ENCODE measurements at places on chromosomes 5 and 9.

GRCh38 chr5:13816126-13816525 lies 128.4 kb downstream of the DNAH5 start:
- DNase-seq = no peak

DNA sequence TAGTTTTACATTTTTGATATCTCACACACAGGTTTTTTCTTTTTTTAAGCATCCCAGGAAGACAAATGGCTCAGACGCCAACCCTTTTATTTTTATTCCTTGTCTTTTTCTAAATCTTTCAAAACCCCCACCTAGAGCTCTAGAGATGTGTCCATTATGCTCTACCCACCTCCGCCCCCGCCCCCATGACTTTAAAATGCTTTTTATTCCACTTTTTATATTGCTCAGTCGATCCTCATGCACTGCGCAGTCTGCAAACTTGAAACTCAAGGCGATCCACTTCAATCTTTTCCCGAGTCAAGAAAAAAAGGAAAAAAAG lies 411 bp upstream of the MAT2B start:
- DNase-seq = no peak

GRCh38 chr5:99349787-99350186 lies 421.0 kb upstream of the CHD1 start:
- DNase-seq = no peak

GRCh38 chr5:55896663-55897062 lies 45.5 kb downstream of the IL31RA start:
- DNase-seq = no peak

DNA sequence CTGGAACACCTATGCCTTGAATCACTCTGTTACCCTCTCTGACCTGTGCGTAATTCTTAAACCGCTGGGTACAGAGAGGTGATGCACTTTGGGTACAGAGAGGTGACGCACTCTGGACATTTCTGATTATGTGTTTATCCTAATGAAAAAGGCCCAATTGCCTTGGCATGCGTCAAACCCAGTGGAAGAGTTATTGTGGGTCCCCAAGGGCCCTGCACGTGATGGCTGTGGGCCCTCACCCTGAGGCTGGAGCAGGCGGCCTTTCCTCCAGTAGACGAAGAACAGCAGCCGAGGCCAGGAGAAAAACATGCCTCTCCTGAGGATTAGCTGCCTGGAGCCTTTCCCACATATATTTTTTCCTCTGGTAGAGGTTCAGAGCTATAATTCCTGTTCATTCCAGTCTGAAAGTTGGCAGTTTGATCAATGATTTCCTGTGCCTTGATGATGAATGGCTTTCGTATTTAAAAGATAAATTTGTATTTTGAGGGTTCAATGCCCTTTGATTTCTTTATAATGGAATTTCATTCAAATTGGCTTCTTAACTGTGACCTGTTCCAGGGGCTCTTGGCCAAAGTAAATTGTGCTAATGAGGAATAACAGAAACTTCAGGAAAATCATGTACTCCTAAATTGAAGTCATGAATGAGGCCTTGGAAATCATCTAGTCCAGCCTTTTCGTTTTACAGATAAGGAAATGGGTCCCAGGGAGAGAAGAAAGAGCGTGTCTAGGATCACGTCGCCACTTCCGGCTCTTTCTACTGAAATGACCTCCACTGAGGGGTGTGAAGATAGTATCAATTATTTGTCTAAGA lies 22.8 kb downstream of the ACER2 start:
- no peak for DNase-seq

DNA sequence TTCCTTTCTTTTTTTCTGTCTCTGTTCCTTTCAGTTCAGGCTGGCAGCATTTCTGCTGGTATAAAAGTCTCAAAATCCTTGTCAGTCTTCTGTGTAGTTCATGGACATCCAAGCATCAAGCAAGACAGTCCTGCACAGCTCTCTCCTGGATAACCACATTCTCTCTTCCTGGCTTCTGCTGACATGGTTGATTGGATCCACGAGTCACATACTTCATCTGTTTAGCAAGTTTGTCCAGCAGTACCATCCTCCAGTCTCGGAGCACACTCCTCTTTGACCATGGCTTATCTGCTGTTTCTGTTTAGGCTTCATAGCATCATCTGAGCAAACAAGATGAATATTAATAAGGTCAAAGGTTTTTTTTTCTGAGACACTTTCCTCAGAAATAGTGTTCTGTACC lies 220.8 kb downstream of the KDM4C start:
- DNase-seq = no peak
